ENCODE measurements at places on chromosomes 12 and 14.

GRCh38 chr12:95473231-95473883 is 595 bp upstream of the METAP2 start:
- DNase-seq = no peak

- no peak for DNase-seq
Observed at GRCh38 chr14:96246539-96246847, 9.5 kb upstream of the BDKRB1 start.

DNA sequence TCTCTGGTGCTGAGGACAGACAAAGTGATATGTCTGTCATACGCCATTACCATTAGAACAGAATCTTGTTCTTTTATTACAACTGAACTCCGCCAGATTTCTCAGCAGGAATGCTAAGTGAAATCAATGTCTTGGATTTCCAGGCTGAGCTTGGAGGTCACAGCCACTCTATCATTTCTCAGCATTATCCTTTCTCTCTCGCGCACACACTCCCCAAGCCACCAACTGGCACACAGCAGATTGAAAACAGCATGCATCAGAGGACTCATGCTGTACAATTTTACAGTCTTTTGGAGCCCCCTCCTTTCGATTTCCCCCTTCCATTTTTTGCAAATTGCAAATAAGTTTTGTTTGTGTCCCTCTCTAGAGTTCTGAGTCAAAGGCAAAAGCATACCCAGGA is 348.6 kb downstream of the SOX5 start:
- no peak for DNase-seq

DNA sequence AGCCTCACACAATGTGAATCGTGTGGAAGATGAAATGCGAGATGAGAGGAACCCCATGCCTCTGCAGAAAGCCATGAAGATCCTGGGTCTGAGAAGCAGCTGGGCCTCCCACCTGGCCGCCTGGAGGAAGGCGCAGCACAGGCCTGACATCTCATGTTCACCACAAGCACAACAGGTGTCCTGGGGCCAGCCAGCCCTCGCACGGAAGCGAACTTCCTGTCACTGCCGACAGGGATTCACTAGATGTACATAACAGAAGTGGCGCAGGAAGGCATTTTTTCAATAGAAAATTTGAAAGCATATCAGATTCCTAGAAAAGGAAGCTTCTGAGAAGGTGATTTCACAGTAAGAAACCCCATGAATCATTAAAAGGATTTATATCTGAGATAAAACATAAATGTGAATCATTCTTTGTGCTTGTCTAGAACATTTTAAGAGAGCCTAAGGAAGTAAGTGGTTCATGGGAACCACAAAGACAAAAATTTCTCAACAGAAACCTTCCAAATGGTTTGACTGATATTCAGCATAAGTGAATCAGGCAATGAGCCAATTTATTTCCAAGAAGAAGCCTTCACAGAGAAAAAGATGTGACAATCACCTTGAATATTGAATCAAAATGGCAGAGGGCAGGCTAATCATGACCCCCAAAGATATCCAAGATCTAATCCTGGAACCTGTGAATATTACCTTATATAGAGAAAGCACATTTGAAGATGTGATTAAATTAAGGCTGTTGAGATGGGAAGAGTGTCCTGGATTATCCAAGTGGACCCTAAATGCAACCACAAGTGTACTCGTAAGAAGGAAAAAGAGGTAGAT is 311.9 kb downstream of the DUSP6 start:
- DNase-seq = peak; percentile 80

GRCh38 chr14:42513837-42514236 is 907.2 kb downstream of the LRFN5 start:
- no peak for DNase-seq

GRCh38 chr12:94150240-94151121 is 2.1 kb downstream of the PLXNC1 start:
- no peak for DNase-seq

DNA sequence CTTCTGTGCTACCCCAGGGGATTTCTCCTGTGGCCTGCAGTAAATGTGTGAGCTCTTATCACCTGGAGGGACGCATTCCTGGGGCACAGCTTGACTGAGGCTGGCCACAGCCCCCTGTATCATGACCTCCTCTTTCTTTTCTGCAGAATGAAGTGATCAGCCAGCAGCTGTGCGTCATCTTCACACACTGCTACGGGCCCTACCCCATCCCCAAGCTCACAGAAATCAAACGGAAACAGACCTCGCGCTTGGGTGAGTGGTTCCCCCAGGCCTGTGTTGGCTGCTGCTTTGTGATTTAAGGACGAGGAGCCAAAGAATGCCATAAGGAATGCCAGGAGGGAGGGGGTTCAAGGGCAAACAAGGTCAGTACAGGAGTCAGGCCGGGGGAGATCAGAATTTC is 50.5 kb upstream of the PWP1 start:
- DNase-seq = no peak

DNA sequence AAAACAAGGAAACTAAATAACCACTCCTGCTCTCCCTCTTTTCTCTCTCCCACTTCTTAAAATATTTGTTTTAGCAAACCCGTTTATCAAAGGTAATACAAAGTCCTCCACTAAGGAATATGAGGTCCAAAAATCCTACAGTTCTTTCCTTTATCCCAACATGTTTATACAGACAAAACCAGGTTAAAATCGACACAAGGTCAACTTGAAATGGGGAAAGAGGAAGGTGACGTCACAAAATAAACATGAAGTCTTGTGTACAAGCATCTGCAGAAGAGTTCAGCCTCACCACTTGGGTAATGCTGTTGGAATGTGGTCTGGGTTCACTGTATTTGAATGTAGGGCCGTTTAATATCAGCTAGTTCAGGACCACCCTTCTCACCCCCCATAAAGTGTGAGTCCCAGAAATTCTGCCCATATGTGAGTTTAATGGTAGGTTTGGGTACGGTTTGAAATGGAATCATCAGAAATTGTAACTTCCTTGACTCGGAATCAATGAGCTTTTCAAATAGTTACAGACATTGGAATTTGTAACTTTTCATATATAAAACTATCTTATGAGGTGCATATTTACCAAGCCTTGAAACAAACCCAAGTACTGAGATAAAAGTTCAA is 120.0 kb upstream of the SLC38A2 start:
- DNase-seq = no peak

- DNase-seq = no peak
Observed at GRCh38 chr14:80615831-80616230, 325.7 kb downstream of the CEP128 start.

DNA sequence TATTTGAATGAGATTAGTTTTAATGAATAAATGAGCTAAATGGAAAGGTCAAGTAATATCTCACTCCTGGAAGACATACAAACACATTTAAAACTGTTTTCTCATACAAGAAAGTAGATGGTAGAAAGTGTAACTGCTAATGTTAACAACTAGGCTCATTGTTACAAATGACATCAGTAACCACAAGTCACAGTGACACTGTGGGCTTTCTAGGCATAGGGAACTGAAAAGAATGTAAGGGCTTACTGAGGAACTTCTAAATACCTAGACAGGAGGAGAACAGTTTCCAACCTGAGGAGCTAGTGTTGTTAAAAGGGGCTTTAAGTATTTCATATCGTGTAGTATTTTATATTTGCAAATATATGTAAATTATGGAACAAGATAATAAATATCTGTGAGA is 17.5 kb upstream of the ERGIC2 start:
- DNase-seq = no peak

GRCh38 chr12:13103391-13104033 is at the start of gene GSG1:
TSS of gene GSG1 (minus strand) at chr12:13103667. CDS start at chr12:13103512, 155 bp downstream.
- DNase-seq = peak; percentile 37

GRCh38 chr14:57182760-57183503 is 85.8 kb downstream of the EXOC5 start:
- no peak for DNase-seq

All from stimulated activated CD4-positive, alpha-beta T cell treated with anti-CD3 and anti-CD28 coated beads, Interleukin-15, amount 100 ng/mL, for 48 hours (primary cell).